ENCODE measurements at places on chromosomes 2 and 18.

DNA sequence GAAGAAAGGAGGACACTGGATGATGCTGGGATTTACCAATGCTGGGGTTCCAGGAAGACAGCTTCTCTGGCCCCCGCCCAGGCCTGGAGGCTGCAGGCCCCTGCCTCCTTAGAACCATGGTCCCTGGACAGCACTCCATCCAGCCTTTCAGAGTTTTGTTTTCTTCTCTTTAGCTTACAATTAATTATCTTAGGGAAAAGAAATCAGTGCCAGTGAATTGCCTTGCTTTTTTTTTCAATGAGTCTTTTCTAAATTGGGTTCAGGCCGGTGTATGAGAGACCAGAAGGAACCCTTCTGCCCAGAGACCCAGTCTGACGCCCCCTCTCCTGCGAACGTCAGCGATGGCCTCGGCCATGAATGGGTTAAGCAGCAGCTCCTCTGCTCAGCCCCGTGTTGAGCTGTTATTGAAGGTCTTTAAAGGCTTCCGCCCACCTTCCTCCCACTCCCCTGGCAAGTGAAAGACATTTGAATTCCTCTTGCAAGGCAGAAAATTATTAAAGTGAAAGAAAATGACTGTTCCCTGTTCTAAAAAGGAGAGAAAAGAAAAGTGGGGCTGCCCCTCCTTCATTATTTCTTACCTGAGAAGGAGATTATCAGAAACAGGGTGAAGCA lies 65.7 kb upstream of the CHMP1B start:
- no peak for DNase-seq

DNA sequence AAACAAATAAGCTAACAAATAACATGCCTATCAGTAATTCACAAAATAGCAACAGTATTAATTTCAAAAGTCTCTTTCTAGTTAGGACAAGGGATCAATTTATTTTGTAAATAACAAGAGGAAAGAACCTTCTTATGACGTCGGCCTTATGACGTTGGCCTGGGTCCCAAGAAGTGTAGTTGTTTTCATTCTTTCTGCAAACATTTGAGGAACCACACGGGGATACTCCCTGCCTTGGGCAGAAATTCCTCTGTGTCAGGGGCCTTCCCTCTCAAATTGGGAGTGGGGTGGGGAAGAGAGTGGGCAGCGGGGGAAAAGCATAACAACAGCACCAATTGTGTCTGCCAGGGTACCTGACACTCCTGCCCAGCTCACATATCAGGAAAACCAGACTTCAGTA lies 1.3 kb downstream of the CCDC68 start:
- DNase-seq, result no peak

GRCh38 chr2:48578313-48578712 lies 39.3 kb upstream of the GTF2A1L start:
- DNase-seq, result no peak

- no peak for DNase-seq
These were observed 1.4 kb downstream of the CYS1 start for GRCh38 chr2:10078704-10079265.

DNA sequence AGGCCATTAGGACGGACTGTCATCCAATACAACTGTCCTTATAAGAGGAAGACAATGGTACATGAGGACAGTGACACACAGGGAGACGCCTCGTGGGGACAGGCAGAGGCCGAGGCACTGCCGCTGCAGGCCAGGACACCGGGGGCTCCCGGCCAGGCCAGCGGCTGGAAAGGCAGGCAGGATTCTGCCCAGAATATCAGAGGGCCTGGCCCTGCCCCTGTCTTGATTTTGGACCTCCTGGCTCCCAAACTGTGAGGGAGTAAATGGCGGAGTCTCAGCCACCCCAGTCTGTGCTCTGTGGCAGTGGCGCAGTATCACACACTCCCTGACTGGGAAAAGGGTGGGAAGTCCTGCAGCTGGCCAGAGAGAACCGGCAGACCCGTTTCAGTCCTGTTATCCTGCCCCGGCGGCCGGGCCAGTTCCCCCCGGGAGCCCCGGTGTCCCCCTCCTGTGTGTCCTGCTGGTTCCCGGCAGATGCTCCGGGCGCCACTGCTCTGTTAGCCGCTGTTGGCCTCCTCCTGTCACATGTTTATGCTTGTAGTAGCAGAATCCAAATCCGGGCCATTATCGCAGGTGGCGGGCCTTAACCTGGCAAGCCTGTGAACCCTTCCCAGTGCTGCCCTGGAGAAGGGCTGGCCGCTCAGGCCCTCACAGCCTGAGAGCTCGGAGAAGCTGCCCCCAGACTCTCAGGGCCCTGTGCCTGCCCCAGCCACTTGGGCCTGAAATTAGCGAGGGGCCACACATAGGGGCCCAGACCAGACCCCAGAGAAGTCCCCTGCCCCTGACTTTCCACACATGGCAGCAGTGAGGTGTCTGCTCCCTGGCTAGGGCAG lies 31.4 kb upstream of the TAF1B start:
- no peak for DNase-seq

- DNase-seq, result no peak
These were observed 213.4 kb downstream of the CDCA7 start for GRCh38 chr2:173568054-173568453.

DNA sequence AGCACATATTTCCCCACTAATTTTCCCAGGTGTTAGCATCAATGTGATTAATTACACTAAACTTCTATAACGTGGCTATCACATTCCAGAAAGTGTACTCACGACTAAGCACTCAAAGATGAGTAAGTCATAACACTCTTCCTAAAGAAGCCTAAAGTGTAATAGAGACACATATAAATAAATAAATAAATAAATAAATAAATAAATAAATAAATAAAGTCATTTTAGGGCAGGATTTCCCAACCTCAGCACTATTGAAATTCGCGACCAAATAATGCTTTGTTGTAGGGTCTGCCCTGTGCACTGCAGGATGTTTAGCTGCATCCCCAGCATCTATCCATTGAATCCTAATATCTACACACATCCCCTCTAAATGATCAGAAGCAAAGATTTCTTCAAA lies 390.9 kb downstream of the CDH7 start:
- no peak for DNase-seq

DNA sequence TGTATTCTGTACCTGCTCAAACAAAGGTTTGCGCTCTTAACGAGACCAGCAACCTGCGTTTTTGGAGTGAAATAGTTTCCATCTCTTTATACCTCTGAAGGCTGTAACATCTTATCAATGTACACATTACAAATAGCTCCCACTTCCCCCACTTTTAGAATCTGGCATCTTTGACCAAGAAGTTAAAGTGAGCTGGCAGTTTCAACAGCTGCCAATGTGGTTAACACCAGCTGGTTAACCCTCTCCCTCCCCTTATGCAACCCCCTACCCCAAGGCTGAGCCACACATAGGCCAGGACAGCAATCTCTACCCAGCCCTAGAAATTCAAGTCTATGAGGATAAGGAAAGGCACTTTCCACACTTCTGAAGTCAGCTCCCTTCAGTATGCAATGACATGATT lies 2.2 kb upstream of the SERTAD2 start:
- DNase-seq, result no peak

GRCh38 chr2:212037062-212037461 lies 501.5 kb downstream of the ERBB4 start:
- no peak for DNase-seq

DNA sequence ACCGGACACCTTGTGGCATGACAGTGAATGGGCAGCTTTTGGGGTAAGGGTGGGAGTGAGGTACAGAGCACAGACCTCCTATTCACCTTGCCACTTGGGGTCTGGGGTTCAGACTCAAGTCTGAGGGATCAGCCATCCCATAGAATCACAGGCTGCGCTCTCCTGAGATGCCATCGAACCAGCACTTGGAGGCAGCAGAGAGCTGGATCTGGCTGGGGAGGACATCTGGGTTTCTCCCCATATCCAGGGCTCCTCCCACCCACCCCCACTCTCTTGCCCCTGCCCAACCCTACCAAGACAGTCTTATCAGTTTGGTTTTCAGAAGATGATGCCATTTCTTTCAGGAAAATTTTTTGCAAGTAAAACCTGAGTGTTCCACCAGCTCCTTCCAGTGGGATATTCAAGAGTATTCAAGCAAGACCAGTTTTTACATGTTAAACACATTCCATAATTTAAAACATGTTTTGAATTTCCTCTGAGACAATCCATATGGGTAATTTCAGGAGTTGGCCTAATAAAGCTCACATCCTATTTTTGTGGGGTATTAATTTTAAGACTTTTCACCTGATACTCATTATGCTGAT lies 29.2 kb upstream of the TEX44 start:
- DNase-seq, result peak; percentile 79

GRCh38 chr2:21821672-21822227 lies 698.0 kb downstream of the TDRD15 start:
- DNase-seq, result no peak

DNA sequence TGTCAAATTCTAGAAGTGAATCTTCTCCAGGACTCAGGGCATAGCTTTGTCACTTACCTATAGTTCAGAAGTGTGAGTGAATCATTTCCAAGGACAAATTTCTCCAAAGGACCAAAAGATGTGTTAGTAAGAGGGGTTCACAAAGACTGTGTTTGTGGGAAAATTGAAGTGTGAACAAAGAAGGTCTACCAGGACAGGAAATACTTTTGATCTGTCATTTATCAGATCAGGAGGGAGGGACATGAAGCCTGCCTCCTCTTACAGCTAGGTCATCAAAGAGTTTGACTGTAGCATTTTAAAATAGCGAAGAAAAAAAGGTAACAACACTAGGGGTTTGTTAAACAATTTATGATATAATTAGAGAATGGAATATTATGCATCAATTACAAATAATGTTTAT lies 2.0 kb upstream of the CD28 start:
- no peak for DNase-seq

GRCh38 chr18:72161691-72162090 lies 382.5 kb downstream of the CBLN2 start:
- DNase-seq, result no peak

- DNase-seq, result peak; percentile 86
These were observed 82.0 kb downstream of the SMAD7 start for GRCh38 chr18:48868468-48869466.

DNA sequence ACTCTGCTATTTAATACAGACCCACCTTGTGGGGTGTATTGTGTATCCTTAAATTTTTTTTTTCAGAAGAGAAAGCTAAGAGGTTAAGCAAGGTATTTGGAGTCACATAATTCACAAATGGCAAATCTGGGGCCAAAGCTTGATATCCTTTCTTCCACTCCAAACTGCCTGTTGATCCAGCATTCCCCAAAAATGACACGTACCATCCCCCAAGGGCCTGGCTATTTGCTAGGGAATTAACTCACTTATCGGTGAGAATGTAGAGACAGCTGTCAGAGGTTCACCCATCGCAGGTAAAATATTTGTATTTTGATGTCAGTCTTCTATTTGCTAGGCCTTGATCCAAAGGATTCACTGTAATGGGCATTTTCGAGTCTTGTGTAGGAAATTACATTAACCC lies 103.6 kb upstream of the FZD7 start:
- no peak for DNase-seq

GRCh38 chr2:201363857-201364560 lies 6.9 kb upstream of the FLACC1 start:
- DNase-seq, result peak; percentile 32

DNA sequence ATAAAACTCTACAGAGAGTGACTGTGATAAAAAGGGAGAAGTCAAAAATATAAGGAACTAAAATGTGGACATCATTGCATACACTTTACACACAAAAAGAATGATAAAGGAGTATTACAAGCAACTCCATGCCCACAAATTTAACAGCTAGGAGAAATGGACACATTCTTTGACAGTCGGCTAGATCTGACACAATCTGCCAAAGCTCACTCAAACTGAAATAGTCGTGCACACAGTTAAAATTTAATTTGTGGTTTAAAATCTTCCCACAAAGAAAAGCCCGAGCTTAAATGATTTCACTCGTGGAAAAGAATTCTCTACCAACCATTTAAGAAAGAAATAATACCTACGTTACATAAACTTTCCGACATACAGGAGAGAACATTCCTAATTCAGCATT lies 132.4 kb downstream of the ZAP70 start:
- no peak for DNase-seq

GRCh38 chr2:69914950-69915945 lies at the start of gene MXD1:
MXD1 (plus strand) TSS chr2:69915109; CDS start chr2:69915331, 222 bp downstream.
- DNase-seq, result no peak

DNA sequence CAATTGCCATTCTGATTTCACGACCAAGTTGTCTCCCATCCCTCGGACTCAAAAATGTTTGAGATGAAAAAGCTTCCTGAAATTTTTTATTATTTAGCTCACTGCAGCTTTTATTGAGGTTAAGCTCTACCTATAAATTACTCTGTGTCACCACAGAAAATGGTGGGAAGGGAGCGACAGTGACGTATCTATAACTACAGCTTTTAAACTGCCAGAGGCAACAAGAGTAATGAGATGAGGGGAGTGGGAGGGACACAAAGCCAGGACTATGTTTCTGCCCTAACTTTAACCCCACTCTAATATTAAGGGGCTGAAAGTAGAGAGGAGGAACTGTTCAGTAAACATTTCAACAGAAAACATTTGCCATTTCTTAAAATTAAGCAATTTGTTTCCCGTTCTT lies 37.4 kb downstream of the SMAD2 start:
- DNase-seq, result no peak

GRCh38 chr2:179817181-179817841 lies 44.1 kb downstream of the ZNF385B start:
- DNase-seq, result no peak

GRCh38 chr2:39550701-39551285 lies 113.7 kb upstream of the MAP4K3 start:
- DNase-seq, result no peak

DNA sequence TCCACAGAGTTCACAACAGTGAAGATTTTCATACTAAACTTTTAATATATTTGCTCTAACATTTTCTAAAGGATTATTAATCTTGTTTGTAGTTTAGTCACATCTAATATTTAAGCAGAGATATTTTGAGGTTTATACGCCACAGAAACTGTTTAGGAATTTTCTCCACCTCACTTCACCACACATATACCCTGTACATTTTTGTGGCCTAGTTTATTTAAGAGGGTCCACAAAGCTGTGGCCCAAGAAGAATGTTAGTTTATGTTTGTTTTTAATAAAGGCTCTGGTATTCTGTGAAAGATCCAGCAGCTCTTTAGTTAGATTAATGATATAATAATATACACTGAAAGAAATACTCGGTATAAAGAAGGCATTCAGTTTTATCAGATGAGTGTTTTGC lies 132.7 kb upstream of the TTC27 start:
- no peak for DNase-seq

GRCh38 chr2:85826990-85827878 lies 61.6 kb downstream of the ST3GAL5 start:
- peak; percentile 85 for DNase-seq

GRCh38 chr2:180970016-180970415 lies 10.4 kb upstream of the UBE2E3 start:
- DNase-seq, result no peak

DNA sequence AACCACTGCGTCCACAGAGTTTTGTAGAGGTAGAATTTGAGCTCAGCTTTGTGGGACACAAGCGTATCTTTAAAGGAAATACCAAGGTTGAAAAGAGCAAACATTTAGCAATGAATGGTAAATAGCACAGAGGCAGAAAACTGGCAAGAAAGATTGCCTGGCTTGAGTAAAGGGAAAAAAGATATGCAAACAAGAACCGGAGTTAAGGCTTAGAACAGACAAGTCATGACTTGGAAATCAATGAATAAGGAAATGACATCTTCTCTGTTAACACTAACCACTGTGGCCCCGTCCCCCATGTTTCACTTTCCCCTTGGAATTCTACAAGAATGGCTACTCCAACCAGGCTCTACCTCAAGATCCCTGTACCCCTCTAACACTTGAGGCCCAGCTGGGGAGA lies 3.8 kb downstream of the STAM2 start:
- no peak for DNase-seq
